Astrocyte (in vitro differentiated cells and primary cell): ENCODE measurements at places on chromosomes 1 and 21. TPM values are rescaled to one million over a fixed set of nuclear protein-coding genes. Genes with fewer than 3 reads are reported as not detected.

DNA sequence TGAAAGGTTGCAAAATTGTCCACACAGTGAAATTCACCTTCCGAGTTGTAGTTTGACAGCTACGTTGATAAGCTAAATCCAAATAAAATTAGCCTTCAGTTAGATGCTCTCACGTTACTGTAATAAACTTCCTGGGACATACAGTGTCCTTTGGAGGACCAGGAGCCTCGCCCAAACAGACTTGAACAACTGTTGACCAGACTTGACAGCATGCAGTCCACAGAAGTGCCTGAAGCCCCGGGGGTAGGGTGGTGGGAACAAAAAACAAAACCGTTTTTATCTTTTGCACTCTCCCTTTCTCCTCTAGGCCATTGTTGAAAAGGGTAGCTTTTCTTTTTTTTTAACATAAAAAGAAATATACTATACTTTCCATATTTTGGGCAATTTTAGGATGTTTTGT lies 172.8 kb upstream of the SAMSN1 start:
- DNase-seq: no peak

Gene CLEC20A
- total RNA-seq: not detected in 2 replicates

GRCh38 chr1:147204080-147204479 lies 21.1 kb downstream of the FMO5 start:
- DNase-seq: no peak

Gene CYP4A11
- not detected in 2 replicates for total RNA-seq

DNA sequence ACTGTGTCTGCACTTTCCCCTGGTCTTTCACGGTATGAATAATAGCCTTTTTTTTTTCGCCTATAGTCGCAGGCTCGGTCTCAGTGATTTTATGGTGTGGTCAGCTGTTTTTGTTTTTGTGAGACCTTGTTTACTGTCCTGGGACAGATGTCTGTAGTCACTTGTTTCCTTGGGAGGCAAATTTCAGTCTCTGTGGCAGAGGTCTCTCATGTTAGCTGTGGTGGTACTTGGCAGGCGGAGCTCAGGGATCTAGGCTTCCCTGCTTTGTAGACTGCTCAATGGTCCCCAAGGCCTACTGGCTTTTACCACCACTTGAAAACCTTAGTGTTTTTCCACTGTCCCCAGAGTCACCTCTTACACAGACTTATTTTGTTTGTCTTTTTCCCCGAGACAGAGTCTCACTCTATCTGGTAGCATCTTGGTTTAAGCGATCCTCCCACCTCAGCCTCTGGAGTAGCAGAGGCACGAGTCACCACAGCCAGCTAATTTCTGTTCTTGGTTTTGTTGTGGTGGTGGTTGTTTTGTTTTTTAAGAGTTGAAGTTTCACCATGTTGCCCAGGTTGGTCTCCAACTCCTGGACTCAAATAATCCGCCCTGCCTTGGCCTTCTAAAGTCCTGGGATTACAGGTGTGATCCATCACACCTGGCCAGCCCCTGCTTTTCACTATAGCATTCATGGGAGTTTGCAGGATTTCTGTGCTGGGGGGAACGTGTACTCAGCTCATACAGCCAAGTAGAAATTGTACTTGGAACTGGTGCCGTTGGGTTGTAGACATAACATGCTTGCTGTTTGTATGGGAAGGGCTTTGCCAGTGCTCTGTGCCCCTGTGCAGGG lies 10.3 kb downstream of the RNU1-2 start:
- DNase-seq: no peak

GRCh38 chr1:119564548-119564947 lies 57.5 kb downstream of the HSD3B1 start:
- DNase-seq: no peak

- DNase-seq: no peak
Measured at GRCh38 chr1:11990303-11991032, 10.2 kb downstream of the MFN2 start.

- DNase-seq: peak; percentile 62
Measured at GRCh38 chr1:109963864-109964263, 20.7 kb upstream of the AHCYL1 start.

Gene IL12RB2
- total RNA-seq: 0.11 TPM in 1 of 2 replicates, not detected in the other

- DNase-seq: no peak
Measured at GRCh38 chr1:28981210-28981609, 66.8 kb downstream of the EPB41 start.

DNA sequence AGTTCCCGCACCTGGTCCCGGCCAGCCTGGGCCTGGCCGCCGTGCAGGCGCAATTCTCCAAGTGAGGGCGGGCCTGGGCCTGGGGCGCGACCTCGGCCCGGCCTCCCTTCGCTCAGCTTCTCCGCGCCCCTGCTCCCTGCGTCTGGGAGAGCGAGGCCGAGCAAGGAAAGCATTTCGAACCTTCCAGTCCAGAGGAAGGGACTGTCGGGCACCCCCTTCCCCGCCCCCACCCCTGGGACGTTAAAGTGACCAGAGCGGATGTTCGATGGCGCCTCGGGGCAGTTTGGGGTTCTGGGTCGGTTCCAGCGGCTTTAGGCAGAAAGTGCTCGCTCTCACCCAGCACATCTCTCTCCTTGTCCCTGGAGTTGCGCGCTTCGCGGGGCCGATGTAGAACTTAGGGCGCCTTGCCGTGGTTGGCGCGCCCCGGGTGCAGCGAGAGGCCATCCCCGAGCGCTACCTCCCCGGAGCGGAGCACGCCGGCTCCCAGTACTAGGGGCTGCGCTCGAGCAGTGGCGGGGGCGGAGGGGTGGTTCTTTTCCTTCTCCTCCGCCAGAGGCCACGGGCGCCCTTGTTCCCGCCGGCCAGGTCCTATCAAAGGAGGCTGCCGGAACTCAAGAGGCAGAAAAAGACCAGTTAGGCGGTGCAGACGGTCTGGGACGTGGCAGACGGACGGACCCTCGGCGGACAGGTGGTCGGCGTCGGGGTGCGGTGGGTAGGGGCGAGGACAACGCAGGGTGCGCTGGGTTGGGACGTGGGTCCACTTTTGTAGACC lies 1.2 kb downstream of the OLIG1 start:
- DNase-seq: no peak

DNA sequence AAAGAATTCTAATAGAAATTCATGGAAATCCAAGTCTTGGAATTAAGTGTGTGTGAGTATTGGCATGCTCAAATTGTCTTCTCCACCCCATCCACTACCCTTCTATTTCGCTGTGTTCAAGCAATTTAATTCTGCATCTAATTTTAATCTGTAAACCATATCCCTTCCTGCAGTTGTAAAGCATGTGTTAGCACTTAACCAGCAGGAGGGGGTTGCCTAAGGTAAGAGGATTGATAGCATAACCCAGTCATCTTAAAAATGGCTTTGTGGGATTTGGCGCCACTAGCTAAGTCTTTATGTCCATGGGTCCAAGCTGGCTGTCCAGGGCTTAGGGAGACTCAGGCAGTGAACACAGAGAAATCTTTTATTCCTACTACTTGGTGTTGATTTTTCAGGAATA lies 210.3 kb downstream of the PTPRC start:
- DNase-seq: no peak

GRCh38 chr1:17236779-17237560 lies 11.9 kb upstream of the PADI3 start:
- peak; percentile 70 for DNase-seq

DNA sequence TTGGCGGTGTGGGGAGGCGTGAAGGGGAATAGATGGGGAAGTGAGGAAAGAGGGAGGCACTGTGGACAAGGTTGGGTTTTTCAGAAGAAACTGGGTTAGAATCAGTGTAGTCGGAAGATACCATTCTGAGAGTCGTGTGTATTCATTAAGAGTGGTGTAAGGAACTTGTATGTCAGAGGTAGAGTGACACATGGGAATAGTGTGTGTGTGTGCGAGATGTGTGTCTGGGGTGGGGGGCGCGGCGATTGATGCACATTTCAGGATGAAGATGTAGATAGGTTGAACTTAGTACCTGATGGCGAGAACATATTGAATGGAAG lies 878 bp downstream of the SMG7 start:
- DNase-seq: peak; percentile 11

Gene C1QTNF12
- 3.9 and 4.7 TPM in 2 replicates for total RNA-seq

GRCh38 chr1:60893136-60893930 lies 189.0 kb upstream of the NFIA start:
- DNase-seq: no peak

DNA sequence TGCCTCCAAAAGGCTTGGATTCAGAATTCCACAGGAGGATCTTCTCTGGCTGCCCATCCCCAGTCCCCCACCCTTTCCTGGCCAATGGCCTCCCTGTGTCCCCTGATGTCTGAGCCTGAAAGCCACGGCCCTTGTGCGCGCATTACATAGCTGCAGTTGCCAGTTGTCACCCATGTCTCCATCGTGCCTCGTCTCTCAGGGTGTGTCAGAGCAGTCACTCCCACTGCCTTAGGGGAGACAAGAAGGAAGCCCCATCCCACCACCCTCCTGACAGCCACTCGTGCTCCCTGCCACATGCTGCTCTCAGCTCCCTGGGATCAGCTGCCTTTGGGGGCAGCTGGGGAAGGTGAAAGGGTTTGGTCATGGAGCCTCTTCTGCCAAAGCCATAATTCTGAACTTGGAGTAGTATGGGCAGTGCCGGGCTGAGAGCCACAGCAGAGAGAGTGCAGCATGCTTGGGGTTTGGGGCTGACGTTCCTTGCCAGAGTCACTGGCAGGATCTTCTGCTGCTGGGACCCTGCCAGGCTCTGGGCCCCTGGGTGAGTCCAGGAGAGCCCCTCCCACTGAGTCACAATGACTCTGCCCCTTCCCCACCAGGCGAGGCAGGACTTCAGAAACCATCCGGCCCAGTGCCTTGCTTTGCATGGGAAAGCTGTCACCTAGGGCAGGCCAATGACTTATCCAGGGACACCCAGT lies 285.9 kb upstream of the VAMP3 start:
- DNase-seq: no peak

Gene CHIA
- not detected in 2 replicates for total RNA-seq

Gene BMP8B
- 0.16 TPM in 1 of 2 replicates, not detected in the other for total RNA-seq

DNA sequence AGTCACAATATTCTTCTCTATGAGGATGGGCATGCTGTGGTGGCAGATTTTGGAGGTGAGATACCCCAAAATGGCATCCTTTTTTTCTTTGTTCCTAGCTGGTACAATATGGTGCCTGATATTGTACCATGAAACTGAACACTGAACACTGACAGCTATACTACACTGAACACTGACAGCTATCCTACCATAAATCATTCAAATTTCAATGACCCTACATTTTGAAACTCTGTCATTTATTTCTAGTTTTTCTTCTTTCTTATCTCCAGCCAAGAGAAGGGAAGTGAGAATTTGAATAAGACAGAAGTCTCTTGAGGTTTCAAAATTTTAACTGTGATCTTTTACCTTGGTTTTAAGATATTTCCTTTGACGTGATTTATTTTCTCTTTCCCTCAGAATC lies 76.3 kb downstream of the LRRC53 start:
- DNase-seq: no peak

Gene UBL4B
- not detected in 2 replicates for total RNA-seq

GRCh38 chr21:38438462-38438893 lies 59.8 kb downstream of the ERG start:
- DNase-seq: peak; percentile 94

Gene KDF1
- total RNA-seq: 0.22 and 0.54 TPM in 2 replicates

- DNase-seq: no peak
Measured at GRCh38 chr1:81453367-81453703, 347.4 kb upstream of the ADGRL2 start.

Gene TMIGD3
- not detected in 2 replicates for total RNA-seq
